Hematopoietic multipotent progenitor cell treated with erythropoietin and hydrocortisone succinate and interleukin-3 and kit ligand, for 15 days (in vitro differentiated cells): ENCODE measurements at places on chromosomes 6 and 20.
A peak's percentile ranks its signal among the peaks of the same experiment; 100 is the strongest.

- no peak for DNase-seq
These were observed 20.8 kb downstream of the MOXD1 start for GRCh38 chr6:132380358-132381029.

GRCh38 chr6:111713236-111713635 lies 107.6 kb upstream of the TRAF3IP2 start:
- DNase-seq = no peak

DNA sequence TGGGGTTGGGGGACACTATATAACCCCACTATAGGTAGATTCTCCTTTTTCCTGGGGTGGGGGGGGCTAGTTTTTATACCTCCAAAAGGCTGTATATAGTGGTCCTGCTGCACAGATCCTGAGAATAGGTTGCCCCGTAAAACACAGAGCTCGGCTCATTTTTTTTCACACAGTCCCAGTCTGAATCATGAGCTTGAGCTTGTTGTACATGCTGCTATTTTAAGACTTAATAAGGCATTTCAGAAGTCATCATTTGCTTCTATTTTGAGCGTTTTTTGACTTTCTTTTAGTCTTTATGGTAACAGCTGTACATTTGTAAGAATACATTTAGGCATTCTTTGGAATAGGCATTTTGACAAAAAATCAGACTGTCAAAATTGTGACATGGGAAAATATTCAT lies 30.5 kb downstream of the SLC9A8 start:
- no peak for DNase-seq

- DNase-seq = no peak
These were observed 17.4 kb upstream of the FAXC start for GRCh38 chr6:99366852-99367251.

GRCh38 chr20:32201296-32201976 lies 6.1 kb downstream of the PLAGL2 start:
- no peak for DNase-seq

GRCh38 chr6:121040831-121041230 lies 293.4 kb downstream of the TBC1D32 start:
- DNase-seq = no peak

- no peak for DNase-seq
These were observed 9.2 kb upstream of the EFHC1 start for GRCh38 chr6:52410979-52411378.

DNA sequence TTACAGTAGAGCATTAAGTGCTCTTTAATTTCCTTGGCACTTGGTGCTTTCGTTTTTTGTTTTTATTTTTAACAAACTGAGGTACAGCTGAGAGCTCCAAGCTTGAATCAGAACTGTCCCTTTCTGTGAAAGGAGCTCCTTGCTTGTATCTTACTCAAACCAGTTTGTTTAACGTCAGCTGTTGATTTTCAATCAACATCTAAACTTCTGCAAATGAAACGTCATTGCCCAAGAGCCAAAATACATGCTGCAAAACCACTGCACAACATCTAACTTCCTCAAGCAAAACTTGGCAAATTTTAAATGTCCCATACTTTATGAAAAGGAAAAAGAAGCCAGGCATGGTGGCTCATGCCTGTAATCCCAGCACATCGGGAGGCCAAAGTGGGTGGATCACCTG lies 15.2 kb downstream of the VNN2 start:
- no peak for DNase-seq

GRCh38 chr20:8443464-8444072 lies 311.5 kb downstream of the PLCB1 start:
- no peak for DNase-seq

DNA sequence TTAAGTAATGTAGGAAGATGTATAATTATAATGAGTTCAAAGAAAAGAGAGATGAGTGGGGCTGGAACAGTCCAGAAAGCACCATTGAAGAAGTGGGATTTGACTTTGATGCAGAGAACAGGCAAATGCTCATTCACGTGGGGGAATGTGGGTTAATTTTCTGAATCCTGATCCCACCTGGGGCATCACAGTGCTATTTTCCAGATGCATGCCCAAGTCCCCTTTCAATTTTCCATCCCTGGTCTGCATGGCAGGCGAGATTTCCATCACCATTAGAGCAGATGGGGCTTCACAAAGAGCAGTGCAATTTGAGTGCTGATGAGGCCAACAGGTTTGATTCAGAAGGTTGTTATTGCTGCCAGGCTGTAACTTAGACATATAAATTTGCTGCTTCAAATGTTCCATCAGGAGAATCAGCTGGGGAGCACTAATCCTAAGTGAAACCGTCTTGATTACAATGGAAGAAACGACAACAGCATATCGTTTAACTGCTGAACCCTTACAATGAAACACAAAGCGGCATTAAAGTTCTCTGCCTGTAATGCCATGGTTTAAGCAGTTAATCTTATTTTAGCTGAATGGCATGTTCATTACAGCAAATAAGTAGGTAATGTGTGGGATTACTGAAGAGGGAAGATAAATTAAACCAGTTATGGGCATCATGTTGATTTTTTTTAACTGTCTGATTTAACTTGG lies 45.2 kb downstream of the OSTM1 start:
- DNase-seq = no peak

GRCh38 chr20:43988867-43989266 lies 74.2 kb downstream of the TOX2 start:
- DNase-seq = no peak

- no peak for DNase-seq
These were observed 35.1 kb downstream of the RGS17 start for GRCh38 chr6:153096031-153096430.

- no peak for DNase-seq
These were observed 386.1 kb upstream of the ZFP64 start for GRCh38 chr20:52577696-52578095.

DNA sequence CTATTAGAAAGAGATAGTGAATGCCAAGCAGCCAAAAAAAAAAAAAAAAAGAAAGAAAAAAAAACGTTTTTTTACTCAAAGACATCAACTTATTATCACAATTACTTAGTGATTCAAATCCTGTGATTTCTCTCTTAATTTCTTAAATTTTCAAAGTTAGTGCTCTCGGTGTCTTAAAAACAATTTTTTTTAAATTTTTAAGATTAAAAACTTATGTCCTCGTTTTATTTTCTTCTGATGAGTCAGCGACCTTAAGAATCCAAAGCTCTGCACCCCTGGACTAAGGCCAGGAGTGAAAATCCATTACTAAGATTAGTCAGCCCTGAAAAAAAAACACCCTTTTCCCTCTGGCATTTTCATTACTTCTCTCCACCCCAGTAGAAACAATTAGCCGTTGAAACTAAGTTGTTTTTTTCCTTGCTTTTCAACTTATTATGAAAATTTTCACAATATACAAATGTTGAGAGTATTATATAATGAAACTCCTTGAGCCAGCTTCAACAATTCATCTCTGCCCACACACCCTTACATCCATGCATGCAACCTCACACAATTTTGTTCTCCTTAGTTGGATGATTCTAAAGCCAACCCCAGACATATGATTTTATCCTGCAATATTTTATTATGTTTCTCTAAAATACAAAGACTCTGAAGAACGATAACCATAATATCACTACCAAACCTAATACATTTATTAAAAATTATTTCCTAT lies 85.6 kb upstream of the CARMIL1 start:
- DNase-seq = no peak

DNA sequence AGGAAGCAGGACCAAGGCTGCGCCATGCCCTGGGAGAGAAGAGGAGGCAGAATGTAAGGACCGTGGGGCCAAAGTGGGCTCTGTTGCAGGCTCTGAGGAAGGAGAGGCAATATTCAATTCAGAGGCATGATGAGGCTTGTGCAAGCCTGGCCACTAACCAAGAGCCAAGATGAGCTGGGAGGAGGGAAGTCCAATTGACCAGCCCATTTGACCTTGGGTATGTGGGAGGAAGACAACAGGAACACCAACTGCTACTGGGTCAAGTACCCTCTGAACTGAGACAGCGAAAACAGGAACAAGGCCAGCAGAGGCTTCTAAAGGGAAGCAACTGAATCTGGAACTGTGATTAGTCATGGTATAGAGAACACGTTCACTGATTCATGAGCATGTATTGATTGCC lies 779.6 kb downstream of the MAFB start:
- DNase-seq = no peak

DNA sequence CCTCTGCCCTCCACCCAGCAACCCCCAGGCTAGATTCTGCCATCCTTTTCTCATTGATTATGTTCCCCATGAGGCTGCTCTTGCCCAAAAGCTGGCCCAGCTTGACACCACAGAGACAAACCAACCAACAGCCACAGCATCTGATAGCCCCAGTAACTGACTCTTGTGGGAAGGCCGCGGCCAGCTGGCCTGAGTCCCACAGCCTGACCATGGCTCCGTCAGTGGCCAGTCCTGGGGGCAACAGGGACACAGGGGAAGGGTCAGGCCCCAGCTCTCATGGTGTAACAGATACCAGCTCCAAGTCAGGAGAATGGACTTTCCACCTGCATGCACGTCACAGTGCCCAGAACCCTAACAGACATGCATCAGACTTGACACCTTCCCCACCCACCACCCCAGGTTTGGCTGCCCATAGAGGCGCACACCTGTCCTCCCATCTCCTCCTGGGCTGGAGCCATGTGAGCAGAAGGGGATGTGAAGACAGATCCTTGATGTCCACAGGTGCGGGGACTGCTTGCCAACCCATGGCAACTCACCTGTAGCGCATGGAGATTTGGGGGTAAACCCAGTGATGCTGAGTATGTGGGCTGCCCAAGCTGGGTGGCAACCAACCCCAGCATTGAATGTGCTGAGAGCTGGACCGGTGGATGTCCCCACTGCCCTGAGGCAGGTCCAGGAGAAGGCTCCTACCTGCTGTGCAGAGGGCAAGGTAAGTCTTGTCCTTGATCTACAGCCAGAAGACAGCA lies 18.8 kb downstream of the RIPOR3 start:
- DNase-seq = no peak

DNA sequence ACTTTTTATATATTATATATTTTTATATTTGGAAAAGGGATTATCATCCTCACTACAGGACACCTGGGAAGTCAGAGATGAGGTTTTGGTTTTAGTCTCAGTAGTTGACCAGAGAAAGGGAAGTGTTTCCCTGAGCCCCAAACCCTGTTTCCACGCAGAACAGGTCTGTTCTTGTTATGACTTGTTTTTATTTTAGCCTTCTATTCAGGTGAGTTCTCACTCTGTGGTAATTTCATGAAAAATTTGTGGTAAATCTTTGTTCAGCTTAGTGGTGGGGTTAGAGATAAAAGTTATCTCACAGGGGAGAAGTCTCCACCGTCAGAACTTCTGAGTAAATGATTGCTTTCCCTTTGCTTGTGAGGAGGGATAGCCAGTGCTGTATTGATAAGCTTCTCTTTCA lies 224.9 kb downstream of the FARS2 start:
- no peak for DNase-seq

DNA sequence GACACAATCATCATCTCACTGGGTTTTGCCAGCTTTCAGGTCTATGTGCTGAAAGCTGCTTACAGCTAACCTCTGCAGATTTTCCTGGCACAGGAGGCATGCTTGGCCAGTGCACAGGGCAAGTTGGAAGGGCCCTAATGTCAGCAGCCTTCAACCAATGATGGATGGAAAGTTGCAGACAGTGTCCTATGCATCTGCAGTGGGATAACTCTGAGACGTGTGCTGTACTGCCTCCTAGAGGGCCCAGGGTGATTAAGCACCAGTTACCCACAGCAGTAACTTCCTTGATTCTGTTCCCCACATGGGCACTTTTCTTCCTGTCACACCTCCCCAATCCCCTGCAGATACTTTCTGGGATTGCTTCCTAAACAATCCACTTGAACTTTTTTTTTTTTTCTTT lies 38.6 kb downstream of the OVOL2 start:
- DNase-seq = peak; percentile 18

- no peak for DNase-seq
These were observed 201.8 kb upstream of the LRFN2 start for GRCh38 chr6:40788661-40789655.

DNA sequence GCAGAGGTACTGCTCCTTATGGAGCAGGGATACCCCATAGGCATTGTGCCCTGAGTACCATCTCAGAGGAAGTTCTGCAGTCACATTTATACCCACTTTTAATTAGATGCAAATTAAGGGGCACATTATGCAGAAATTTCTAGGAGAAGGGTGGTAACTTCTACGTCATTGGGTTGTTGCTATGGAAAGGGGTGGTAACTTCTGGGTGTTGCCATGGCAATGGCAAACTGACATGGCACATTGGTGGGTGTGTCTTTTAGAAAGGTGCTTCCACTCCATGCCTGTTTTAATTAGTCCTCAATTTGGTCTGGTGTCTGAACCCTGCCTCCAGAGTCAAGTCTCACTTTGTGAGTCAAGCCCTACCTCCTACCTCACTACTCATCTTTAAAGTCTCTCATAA lies 42.0 kb downstream of the RSPO3 start:
- no peak for DNase-seq

DNA sequence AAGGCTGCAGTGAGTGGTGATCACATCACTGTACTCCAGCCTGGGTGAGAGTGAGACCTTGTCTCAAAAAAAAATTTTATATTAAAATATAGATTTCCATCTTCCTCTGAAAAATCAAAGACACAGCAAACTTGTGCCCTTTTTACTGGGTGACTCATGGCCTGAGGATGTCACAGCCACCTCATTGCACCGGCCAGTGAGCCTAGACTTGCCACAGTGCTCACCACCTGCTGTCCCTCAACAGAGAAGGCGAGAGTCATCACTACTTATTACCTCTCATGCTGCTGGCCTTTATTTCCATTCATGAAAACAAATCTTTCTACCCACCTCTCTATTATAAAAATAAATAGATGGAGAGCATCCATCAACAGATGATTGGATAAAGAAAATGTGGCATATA lies 295.8 kb downstream of the PREX1 start:
- no peak for DNase-seq

- DNase-seq = no peak
These were observed 773.3 kb upstream of the DEFB115 start for GRCh38 chr20:30484009-30484748.

DNA sequence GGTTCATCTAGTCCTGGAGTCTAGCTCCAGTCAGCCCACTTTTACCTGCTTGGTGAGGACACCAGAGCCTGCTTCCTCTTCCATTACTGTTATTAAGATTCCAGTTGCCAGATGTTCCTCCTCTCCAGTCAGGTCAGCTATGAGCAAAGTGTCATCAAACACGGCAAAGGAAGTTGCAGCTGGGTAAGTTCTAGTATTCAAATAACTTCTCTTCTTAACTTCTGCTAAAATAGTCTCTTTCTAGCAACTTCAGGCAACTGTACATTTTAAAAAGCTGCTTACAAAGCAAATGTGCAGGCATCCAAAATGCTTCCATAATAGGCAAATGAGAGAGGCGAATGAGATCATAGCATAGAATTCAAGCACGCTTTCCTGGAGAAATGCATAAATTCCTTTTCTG lies 18.4 kb upstream of the MRPS18A start:
- DNase-seq = no peak

DNA sequence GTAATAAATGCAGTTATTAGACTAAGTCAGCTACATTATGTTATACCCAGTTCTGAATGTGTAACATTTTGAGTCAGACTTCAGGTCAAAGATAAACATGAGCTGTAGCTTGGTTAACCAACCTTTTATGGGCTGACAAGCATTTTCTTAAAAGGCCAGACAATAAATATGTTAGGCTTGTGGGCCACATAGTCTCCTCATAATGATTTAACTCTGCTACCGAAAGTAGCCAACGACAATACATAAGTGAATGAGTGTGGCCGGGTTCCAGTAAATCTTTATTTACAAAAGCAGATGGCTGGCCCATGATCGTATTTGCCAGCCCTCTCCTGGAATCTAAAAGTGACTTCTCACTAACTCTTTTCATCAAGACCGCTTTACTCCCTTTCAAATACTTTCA lies 49.9 kb downstream of the ATG5 start:
- no peak for DNase-seq
